Tracheal epithelial cell (primary cell): ENCODE measurements at places on chromosomes 1 and 21. TPM values are rescaled to one million over a fixed set of nuclear protein-coding genes. Genes with fewer than 3 reads are reported as not detected.

Gene PKP1
- total RNA-seq = 263 and 280 TPM in 2 replicates

Gene SETDB1
- total RNA-seq = 19.8 and 34.5 TPM in 2 replicates

Gene TFF3
- total RNA-seq = 0.24 TPM in 1 of 2 replicates, not detected in the other

Gene PLA2G2F
- 0.24 TPM in 1 of 2 replicates, not detected in the other for total RNA-seq

Gene TMEM240
- total RNA-seq = not detected in 2 replicates

Gene TDRD5
- total RNA-seq = under 0.01 TPM in 2 replicates

Gene RIMS3
- total RNA-seq = 1.7 TPM in 2 replicates

Gene STK40
- total RNA-seq = 5.5 and 6.5 TPM in 2 replicates

Gene REG4
- total RNA-seq = not detected in 2 replicates

Gene SLAMF7
- total RNA-seq = 1.9 and 3.4 TPM in 2 replicates
